GM06990 (cell line): ENCODE measurements at places on chromosomes 5 and 9.

- DNase-seq: no peak
Measured at GRCh38 chr5:31407921-31408693, 123.8 kb downstream of the DROSHA start.

GRCh38 chr5:158952951-158953350, 146.8 kb downstream of the EBF1 start:
- no peak for DNase-seq

GRCh38 chr9:69122082-69122548, 52.0 kb upstream of the TJP2 start:
- peak; percentile 59 for DNase-seq

DNA sequence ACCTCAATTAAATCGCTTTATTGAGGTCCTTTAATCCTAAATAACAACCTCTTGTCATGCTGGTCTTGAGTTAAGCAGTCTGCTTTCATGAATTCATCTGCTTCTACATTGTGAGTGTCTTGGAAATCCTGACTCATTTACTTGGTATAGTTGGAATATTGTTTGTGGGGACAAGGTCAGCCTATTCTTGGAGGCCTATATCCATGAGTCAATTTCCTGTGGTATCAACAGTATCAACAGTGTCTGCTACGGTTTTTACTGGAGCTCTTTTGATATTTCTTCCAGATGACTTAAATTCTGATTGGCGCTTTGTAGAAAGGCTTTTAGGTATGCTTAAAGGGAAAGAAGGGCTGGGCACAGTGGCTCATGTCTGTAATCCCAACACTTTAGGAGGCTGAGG, 71.2 kb upstream of the PARP8 start:
- no peak for DNase-seq
